ENCODE measurements at places on chromosomes 2 and 18. TPM values are rescaled to one million over a fixed set of nuclear protein-coding genes. Genes with fewer than 3 reads are reported as not detected.

The ERMN gene
- 0.80 TPM for total RNA-seq

The SLC14A1 gene
- not detected for total RNA-seq

The VIT gene
- total RNA-seq, result not detected

The NT5C1B gene
- total RNA-seq, result not detected

The GRHL1 gene
- 1.3 TPM for total RNA-seq

The TSPYL6 gene
- not detected for total RNA-seq

The MYOM1 gene
- total RNA-seq, result 219 TPM

The UCN gene
- 6.6 TPM for total RNA-seq

The PAPOLG gene
- total RNA-seq, result 13.6 TPM

The TXNDC2 gene
- total RNA-seq, result not detected

The GRB14 gene
- total RNA-seq, result 6.4 TPM

The PTPN2 gene
- total RNA-seq, result 24.7 TPM

The RAPGEF4 gene
- 21.2 TPM for total RNA-seq

The ST6GAL2 gene
- 1.2 TPM for total RNA-seq

The SEMA4F gene
- total RNA-seq, result 8.4 TPM

The DAPL1 gene
- total RNA-seq, result not detected

The PLEKHA3 gene
- 9.6 TPM for total RNA-seq

Measured in cardiac muscle cell (in vitro differentiated cells and primary cell).